ENCODE measurements at places on chromosomes 2 and 18. TPM values are rescaled to one million over a fixed set of nuclear protein-coding genes. Genes with fewer than 3 reads are reported as not detected.

PXDN gene
- total RNA-seq = 0.94 TPM

TUBA4B gene
- not detected for total RNA-seq

KCTD1 gene
- 1.3 TPM for total RNA-seq

CTAGE1 gene
- 0.10 TPM for total RNA-seq

CCDC148 gene
- total RNA-seq = 0.42 TPM

ERMN gene
- total RNA-seq = 25.1 TPM

FEV gene
- not detected for total RNA-seq

SP140 gene
- 96.6 TPM for total RNA-seq

LOXHD1 gene
- 0.63 TPM for total RNA-seq

FAM210A gene
- 8.6 TPM for total RNA-seq

TMEM178A gene
- not detected for total RNA-seq
